ENCODE measurements at places on chromosomes 1 and 21. TPM values are rescaled to one million over a fixed set of nuclear protein-coding genes. Genes with fewer than 3 reads are reported as not detected.

OR10J1 gene
- not detected for total RNA-seq

CHODL gene
- total RNA-seq = not detected

KRTAP19-7 gene
- total RNA-seq = not detected

LEPR gene
- total RNA-seq = 2.6 TPM

FALEC gene
- total RNA-seq = 0.33 TPM

UBE2U gene
- total RNA-seq = not detected

VCAM1 gene
- 0.05 TPM for total RNA-seq

NPPB gene
- total RNA-seq = not detected

FCER1G gene
- not detected for total RNA-seq

MXRA8 gene
- 0.36 TPM for total RNA-seq

FAAH gene
- total RNA-seq = 1.1 TPM

DFFA gene
- total RNA-seq = 25.1 TPM

CD1C gene
- total RNA-seq = not detected

NBL1 gene
- total RNA-seq = 58.1 TPM

ECM1 gene
- 1.9 TPM for total RNA-seq

OR2T34 gene
- not detected for total RNA-seq

FAM72A gene
- total RNA-seq = 10.2 TPM

H3-3A gene
- total RNA-seq = 439 TPM

ERMAP gene
- 3.8 TPM for total RNA-seq

RAVER2 gene
- total RNA-seq = 3.9 TPM

ERICH3 gene
- not detected for total RNA-seq

RCSD1 gene
- 0.08 TPM for total RNA-seq

ADAMTSL4 gene
- total RNA-seq = 6.9 TPM

CCDC185 gene
- 0.03 TPM for total RNA-seq

GPR37L1 gene
- 0.10 TPM for total RNA-seq

ENAH gene
- total RNA-seq = 105 TPM

SUSD4 gene
- 0.62 TPM for total RNA-seq

SLC30A2 gene
- 0.38 TPM for total RNA-seq

ZYG11A gene
- total RNA-seq = 2.6 TPM

GJA5 gene
- not detected for total RNA-seq

SPRR2A gene
- not detected for total RNA-seq

PLCH2 gene
- total RNA-seq = 0.40 TPM

SLAMF7 gene
- total RNA-seq = 1.0 TPM

RXFP4 gene
- not detected for total RNA-seq

RUNX3 gene
- 4.8 TPM for total RNA-seq

TFF1 gene
- 26.4 TPM for total RNA-seq

RNU1-4 gene
- 44.9 TPM for total RNA-seq

PEA15 gene
- total RNA-seq = 176 TPM

FAM163A gene
- total RNA-seq = not detected

DHRS3 gene
- 49.2 TPM for total RNA-seq

SMIM11 gene
- 18.0 TPM for total RNA-seq

VAV3 gene
- total RNA-seq = 0.41 TPM

OR2L8 gene
- total RNA-seq = not detected

CCDC17 gene
- total RNA-seq = 0.26 TPM

BCAR3 gene
- 87.8 TPM for total RNA-seq

TRIM63 gene
- total RNA-seq = 2.3 TPM

SNRNP40 gene
- total RNA-seq = 38.4 TPM

PFDN2 gene
- 106 TPM for total RNA-seq

FAM110D gene
- total RNA-seq = 0.03 TPM

PTGFRN gene
- total RNA-seq = 14.0 TPM

SETD4 gene
- 9.7 TPM for total RNA-seq

SPATA21 gene
- total RNA-seq = 0.03 TPM

PSRC1 gene
- 22.3 TPM for total RNA-seq
